ENCODE measurements at places on chromosomes 4 and X.

GRCh38 chr4:123825596-123826291 is 429.1 kb downstream of the SPRY1 start:
- DNase-seq, result no peak

GRCh38 chrX:43373032-43373431 is 283.1 kb upstream of the MAOA start:
- DNase-seq, result no peak

DNA sequence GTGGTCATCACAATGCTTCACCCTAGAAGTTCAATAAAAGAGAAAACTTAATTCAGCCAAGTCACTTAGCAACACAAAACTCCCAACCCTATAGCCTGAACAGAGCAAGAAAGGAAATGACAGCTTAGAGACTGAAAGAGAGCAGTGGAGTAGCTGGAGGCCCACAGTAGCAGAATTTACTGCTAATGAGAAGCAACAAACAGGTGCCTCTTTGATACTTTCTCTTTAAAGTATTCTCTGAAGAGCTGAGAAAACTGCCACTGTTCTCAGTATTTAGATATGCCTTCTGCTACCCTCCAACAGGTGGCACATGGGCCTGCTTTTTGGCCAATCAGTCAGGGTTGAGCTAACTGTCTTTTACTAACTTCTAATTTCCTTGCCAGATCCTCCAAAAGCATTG is 240.0 kb downstream of the GPC3 start:
- DNase-seq, result no peak

- DNase-seq, result no peak
Observed at GRCh38 chr4:148808416-148808815, 366.2 kb upstream of the NR3C2 start.

DNA sequence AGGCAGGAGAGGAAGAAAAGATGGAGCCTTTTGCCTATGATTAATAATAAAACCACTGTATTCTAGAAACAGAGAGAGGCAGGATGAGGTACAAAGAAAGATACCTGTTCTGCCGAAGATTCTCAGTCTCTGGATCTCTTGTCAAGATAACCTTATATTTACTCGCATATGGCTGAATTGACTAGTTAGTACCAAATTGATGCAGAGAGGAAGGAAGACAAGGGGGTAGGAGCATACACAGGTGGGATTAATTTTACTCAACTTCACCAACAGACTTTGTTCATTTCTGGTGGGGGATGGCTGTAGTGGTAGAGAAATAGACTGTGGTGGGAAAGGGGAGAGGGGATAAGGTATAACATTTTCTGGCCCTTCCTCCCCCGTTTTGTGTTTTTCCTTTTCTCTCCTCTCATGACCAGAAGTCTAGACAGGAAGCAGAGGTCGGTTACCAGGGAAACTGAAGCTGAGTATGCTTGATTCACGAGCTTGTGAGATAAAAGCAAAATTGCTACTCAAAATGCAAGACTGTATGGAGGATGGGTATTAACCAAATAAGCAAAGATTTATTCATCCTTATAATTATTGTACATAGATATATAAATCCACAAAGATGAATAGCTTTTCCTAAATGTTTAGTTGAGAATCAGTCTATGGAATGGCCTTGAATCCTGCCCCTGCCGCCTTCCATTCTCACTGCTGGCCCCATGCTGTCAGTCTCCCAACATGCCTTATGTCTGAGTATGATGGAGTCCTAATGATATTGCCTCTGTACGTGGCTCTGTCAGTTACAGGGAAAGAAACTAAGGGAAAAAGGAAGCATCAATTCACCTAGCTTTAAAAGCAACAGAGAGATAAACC is 17.8 kb upstream of the PAGE2B start:
- peak; percentile 1 for DNase-seq

GRCh38 chr4:2083826-2084160 is 24.7 kb downstream of the NAT8L start:
- no peak for DNase-seq

GRCh38 chrX:69072486-69073006 is 92.7 kb downstream of the PJA1 start:
- peak; percentile 19 for DNase-seq

DNA sequence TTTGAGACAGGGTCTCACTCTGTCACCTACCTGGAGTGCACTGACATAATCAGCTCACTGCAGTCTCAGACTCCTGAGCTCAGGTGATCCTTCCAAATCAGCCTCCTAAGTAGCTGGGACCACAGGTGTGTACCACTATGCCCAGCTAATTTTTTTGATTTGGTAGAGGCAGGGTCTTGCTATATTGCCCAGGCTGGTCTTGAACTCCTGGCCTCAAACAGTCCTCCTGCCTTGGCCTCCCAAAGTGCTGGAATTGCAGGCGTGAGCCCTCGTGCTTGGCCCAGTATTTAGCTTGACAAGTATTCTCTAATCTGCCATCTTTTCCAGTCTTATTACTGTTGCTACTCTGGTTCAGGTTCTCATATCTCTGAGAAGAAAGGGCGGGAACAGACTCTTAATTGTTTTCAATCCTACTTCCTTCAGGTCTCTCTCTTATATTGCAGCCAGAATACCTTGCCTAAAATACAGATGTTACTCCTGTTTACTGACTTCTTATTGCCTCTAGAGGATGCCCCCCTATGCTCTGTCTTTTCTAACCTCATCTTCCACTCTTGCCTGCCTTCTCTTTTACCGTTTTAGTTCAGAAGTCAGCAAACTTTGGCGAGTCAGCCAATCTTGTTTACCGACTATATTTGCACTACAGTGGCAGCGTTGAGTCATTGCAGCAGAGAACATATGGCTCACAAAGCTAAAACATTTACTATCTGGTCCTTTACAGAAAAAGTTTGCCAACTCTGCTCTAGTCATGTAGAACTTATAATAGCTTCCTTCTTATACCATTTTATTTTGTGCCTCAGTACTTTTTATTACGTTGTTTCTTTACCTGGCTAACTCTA is 19.0 kb downstream of the MRPL1 start:
- no peak for DNase-seq

DNA sequence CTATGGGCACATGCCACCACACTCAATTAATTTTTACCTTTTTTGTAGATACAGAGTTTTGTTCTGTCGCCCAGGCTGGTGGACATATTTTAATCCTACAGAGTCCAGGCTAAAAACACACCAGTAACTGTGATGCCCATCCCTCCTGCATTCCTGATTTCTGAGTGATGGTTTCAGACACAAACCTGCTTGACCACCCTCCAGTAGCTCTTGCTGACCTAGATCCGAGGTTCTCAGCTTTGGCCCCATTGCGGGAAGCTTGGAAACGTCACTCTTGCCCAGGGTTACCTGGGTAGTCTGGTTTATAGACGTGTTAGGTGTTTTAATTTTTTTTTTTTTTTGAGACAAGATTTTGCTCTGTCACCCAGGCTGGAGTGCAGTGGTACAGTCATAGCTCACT is 7.5 kb downstream of the CD99 start:
- DNase-seq, result no peak

DNA sequence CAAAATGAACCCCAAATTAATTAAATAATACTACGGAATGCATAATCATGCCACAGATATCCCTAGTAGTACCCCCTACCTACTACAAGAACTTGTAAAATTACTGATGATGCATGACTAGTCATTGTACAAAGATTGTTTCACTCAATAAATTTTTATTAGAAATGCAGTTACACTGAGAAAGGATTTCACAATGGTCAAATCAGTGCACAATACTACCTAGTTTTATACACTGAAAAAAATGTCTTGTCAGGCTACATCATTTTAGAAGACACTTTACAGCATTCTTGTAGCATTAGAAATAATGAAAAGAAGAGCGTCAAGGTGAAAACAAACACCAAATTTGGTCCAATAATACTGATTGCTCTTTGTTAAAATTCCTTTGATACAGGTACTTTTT is 178.8 kb downstream of the GPM6A start:
- DNase-seq, result no peak

GRCh38 chrX:39688576-39689375 is 409.0 kb downstream of the BCOR start:
- DNase-seq, result peak; percentile 27

- no peak for DNase-seq
Observed at GRCh38 chr4:38292529-38292928, 332.3 kb downstream of the PTTG2 start.

- no peak for DNase-seq
Observed at GRCh38 chr4:34309383-34309906, 1934.9 kb downstream of the ARAP2 start.

DNA sequence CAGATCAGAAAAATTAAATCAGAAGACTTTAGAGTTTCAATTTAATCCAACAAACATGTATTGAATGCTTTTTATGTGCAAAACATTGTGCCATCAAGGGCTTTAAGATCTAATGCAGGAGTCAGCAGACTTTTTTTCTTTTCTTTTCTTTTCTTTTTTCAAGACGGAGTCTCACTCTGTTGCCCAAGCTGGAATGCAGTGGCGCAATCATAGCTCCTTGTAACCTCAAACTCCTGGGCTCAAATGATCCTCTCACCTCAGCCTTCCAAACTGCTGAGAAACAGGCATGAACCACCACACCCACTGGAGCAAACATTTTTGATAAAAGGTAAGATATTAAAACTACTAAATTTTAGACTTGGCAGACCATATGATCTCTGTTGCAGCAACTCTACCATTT is 24.6 kb upstream of the LRBA start:
- DNase-seq, result peak; percentile 22

DNA sequence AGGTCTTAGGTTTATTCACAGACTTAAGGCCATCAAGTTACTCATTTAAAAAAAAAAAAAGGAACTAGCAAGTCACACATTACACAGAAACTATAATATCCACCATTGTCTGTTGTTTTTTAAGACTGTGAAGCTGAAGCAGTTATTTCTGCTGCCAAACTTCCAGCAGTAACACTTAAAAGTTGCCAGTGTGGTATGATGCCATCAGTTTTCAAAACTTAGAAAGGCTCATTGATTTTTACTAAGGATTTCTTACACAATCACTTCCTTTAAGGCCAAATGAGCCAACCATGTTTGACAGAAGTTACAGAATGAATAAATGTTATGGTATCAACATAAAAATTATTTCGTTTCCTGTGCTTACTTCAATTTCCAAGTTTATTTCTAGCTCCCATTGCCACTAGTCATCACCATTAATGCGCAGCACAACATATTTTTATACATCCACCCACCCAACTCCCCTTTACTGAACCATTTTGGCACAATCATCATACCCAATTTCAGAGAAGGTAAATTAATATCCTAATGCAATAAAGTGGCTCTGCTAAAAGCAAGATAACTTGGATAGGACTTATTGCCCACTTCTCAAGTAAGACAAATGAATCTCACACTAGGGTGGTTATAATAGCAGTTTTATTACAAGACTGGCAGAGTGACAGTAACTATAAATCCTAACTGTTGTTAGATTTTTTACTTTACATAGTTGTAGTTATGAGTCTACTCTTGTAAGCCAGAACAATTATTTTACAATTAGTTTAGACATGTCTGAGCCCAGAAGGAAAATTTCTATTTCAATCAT is 13.1 kb downstream of the PDGFC start:
- no peak for DNase-seq

DNA sequence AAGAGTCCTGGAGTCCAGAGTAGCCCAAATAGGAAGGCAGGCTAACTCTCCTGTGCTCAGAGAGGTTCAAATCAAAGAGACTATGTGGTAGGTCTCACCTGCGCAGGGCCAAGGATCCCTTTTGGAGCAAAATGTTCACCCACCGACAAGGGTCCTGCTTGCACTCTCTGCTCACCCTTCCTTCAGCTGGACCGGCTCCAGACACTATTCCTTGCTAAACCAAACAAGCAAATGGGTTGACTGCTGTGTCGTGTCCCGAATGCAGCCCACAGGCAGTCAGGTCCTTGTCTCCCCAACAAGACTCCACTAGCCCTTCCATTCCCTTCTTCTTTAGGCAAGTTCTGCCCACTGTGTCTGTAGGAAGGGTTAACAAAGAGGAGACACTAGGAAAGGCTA is 760 bp downstream of the TRMT2B start:
- DNase-seq, result no peak

- no peak for DNase-seq
Observed at GRCh38 chr4:77065382-77065781, 10.4 kb downstream of the CCNI start.

GRCh38 chr4:137370206-137370633 is 162.1 kb downstream of the PCDH18 start:
- peak; percentile 38 for DNase-seq

GRCh38 chrX:53281321-53281822 is at the start of gene IQSEC2:
Gene IQSEC2 (minus strand): TSS chrX:53281584.
- peak; percentile 73 for DNase-seq

DNA sequence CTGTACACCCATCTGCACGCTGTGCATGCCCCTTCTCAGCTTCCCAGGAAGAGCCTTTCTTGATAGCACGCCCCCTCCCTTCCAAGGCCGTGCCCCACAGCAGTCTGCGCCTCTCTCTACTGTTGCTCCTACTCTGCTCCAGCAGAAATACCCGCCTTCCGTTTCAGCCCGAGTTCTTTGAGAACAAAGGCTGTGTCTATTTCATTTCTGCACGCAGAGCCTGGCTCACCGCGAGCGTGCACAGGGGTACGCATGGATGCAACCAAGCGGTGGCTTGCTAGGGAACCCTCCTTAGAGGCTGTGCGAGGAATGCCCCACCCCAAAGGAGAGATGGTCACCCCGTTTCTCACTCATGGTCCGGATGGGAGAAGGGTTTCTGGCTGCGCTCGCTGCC is 485 bp downstream of the AADAT start:
- no peak for DNase-seq

DNA sequence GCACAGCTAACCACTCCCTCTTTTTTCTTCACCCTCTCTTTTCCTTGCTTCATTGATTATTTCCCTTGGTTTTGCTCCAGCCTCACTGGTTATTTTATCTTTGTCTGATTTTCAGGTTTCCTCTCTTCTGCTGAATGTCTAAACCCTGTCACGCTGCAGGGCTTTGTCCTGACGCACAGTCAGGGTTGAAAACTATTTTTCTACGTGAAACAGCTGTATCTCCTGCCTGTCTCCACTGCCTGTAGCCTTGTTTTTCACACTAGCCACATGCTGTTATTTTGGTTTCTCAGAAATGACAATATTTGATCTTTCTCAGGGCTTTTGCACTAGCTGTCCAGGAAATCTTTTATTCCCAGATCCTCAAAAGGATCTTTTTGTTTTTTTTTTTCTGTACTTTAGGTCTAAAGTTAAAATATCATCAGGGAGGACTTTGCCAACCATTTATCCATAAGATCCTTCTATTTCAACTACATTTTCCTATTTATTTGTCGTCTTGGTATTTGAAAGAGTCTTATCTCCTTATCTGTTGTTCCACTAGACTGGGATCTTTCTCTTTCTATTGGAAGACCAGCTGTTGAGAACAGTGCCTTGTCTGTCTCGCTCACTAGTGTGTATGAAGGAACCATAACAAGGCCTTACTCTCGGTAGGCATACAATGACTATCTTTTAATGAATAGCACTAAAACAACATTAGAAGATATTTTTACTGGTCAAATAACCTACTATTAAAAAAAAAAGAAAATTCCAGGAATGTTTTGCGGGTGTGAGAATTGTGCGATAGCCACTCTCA is 164.3 kb downstream of the PDHA2 start:
- DNase-seq, result no peak

GRCh38 chrX:44480591-44480990 is 62.1 kb downstream of the FUNDC1 start:
- no peak for DNase-seq

GRCh38 chr4:118772081-118772766 is 63.7 kb downstream of the SEC24D start:
- no peak for DNase-seq

- DNase-seq, result no peak
Observed at GRCh38 chrX:120380699-120381098, 18.8 kb downstream of the ATP1B4 start.

- no peak for DNase-seq
Observed at GRCh38 chrX:96432647-96433046, 252.0 kb upstream of the DIAPH2 start.
